Brain (organoid and tissue), 16 donors: ENCODE measurements at places on chromosomes 12 and 14. TPM values are rescaled to one million over a fixed set of nuclear protein-coding genes. Genes with fewer than 3 reads are reported as not detected.

- no peak for DNase-seq
Measured at GRCh38 chr12:54370171-54370730, 6.0 kb upstream of the GPR84 start.

DNA sequence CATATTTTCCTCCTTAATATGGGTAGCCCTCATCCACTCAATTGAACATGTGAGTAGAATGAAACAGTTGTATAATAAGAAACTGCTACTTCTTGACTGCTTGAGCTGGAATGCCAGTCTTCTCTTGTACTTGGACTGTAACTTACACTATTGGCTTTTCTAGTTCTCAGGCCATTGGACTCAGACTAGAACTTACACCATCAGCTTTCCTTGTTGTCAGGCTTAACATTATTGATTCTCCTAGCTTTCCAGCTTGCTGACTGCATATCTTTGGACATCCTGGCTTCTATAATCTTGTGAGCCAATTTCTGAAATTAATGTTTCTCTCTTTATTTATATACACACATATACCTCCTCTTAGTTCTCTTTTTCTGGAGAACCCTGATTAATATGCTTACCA, 24.8 kb downstream of the CCDC91 start:
- no peak for DNase-seq

- peak; percentile 57 for DNase-seq
Measured at GRCh38 chr12:99767809-99768208, 120.3 kb downstream of the GARIN6 start.

DNA sequence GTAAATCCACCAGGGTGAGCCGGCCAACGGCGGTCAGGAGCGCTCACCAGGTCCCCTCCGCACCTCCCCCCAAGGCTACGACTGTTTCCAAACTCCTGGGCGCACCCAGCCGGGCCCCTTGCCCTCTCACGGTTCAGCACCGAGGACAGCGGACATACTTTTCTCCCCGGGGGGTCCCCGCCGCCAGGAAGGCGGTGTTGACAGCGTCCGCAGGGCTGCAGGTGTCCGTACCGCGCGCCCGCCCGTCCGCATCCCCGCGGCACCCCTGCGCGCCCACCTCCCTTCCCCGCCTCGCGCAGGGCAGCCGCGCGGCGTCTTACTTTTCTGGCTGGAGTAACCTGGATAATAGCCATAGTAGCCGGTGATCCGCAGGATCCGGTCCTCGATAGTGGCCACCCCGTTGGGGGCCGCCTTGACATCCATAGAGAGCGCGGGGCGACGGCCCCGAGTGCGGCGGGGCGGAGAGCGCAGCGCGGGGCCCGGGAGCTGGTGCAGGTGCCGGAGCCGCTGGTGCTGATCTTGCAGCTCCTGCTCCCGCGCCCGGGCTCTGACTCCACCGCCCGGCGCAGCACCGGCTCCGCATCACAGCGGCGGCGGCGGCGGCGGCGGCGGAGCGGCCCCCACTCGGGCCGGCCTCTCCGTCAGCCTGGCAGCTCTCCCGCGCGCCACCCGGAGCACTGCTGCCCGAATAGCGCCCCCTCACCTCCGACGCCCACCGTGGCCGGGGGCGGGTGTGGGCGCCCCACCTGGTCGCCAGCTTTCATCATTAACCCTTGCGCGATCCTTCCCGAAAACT, at the start of gene SLC35F4:
TSS of gene SLC35F4 (minus strand) at position 690 of the 796 bp plus-strand sequence.
- peak; percentile 73 for DNase-seq

DNA sequence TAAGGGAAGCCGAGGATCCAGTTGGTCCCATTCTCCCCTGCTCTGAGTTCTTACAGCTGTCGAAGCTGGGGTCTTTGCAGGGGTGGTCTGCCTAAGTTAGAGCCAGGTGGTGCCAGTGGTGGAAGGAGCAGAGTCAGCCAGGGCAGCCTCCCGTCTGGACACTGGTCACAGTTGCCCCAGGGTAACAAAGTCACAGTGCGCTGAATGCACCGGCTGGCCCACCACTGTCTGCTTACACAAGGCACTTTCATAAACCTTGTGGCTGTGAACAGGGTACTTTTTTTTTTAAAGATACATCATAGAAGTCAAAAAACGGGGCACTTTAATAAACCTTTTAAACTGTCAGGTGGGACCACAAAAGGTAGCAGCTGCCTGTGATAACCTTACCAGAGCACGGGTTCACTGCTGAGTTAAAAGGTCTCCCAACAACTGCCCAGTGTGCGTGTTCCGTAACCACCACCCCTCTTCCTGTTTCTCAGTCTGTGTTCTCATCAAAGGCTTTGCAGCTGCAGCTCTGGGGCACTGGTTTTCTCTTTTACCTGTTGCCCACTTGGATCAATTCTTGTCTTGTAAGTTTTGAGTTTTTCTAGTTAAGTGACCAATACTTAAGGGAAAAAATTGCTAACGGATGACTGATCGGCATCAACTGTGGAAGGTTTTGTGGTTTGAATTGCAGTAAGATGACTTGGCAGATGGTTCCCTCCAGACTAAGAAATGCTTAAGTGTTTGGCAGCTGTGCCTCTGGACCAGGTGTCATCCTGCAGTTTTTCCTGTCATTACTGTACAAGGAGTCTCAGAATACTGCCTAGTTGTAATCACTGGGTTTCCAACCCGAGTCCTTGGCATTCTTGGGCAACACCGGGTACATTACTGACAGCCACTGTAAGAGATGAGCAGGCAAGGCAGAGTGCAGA, 55.9 kb downstream of the DYNC1H1 start:
- DNase-seq = no peak

GRCh38 chr12:31524791-31525495, 66.0 kb downstream of the DENND5B start:
- DNase-seq = no peak

Gene CDH24
- polyA plus RNA-seq = 18.8 TPM

Gene GAPDH
- 4,992 TPM for polyA plus RNA-seq
